Kidney (tissue), 22 donors: ENCODE measurements at places on chromosomes 4 and X.

DNA sequence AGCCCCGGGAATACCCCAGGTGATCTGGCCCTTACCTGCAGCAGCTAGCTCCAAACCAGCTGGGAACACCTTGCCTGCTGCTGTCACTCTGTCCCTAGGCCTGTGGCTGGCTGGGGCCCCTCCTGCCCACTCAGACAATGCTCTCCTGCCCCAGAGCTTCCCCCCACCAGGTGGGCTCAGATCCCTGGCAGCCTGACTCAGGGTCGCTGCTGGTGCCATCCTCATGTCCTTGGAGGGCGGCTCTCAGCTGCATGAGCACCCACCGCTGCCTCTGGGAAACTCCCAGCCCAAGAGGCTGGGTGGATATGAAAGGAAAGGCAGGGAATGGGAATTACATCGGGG lies 15.8 kb downstream of the C4orf50 start:
- DNase-seq, result peak; percentile 68

- DNase-seq, result no peak
Observed at GRCh38 chrX:68632491-68632890, 15.0 kb upstream of the STARD8 start.

GRCh38 chrX:50747471-50747900 lies 66.5 kb downstream of the SHROOM4 start:
- no peak for DNase-seq

DNA sequence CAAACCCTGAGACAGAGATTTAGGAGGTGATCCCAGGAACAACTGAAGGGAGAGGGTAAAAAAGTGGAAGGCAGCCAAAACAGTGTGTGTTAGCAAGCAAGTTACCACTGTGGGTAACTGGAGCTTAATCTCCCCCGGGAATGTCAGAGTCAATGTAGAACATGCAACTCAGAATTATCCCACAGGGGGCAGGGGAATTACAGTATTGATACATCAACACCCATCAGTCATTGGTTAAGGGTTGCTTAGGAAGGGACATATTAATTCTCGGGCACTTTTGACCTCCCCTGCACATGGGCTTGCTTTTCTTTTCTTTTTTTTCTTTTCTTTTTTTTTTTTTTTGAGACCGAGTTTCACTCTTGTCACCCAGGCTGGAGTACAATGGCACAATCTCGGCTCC lies 29.3 kb downstream of the CXorf58 start:
- no peak for DNase-seq

DNA sequence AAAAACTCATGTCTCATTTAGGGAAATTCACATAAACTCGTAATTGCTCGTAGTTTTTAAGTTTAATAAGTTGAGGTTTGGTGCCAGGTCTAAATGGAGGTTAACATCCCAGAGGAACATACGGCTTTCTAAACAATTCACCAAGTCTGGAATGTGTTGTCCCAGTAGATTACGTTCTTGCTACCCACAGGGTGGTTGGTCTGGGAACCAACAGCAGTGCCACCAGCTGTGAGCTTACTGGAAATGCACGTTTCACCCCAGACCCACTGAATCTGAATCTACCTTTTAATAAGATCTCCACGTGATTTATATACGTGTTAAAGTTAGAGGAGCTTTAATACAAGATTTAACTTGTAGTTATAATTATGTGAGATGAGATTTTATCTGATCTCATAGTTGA lies 134.3 kb downstream of the BMPR1B start:
- no peak for DNase-seq

- DNase-seq, result no peak
Observed at GRCh38 chr4:155568641-155569220, 97.9 kb upstream of the GUCY1A1 start.

DNA sequence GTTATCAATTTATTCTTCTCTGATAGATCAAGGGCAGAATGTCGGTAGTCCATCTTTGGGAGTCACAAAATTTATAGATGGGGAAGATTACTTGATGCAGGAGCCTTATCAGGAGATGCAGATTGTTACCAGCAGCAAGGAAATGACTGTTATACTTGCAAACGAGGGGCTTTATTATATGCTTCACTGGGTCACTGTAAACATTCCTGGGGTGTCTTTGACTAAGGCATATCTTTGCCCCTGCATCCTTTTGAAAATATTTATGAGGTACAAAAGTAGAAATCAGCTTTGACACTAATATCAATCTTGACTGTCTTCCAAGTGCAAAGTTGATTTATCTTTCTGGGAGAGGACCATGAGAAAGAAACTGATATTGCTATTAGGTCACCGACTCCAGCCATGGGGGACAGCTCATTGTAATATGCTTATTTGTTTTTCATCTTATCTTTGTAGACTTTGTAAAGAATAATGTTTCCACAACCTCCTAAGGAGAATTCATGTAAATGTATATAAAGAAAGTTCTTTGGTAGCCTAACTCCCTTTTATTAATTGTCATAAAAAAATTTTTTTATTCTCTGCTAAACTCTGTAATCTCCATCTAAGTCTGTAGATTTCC lies 177.3 kb upstream of the EMCN start:
- no peak for DNase-seq

- no peak for DNase-seq
Observed at GRCh38 chr4:6441202-6441582, 31.2 kb downstream of the PPP2R2C start.

GRCh38 chr4:72295966-72296557 lies 264.3 kb downstream of the NPFFR2 start:
- DNase-seq, result no peak

- peak; percentile 23 for DNase-seq
Observed at GRCh38 chrX:104566681-104567501, 892 bp downstream of the IL1RAPL2 start.

DNA sequence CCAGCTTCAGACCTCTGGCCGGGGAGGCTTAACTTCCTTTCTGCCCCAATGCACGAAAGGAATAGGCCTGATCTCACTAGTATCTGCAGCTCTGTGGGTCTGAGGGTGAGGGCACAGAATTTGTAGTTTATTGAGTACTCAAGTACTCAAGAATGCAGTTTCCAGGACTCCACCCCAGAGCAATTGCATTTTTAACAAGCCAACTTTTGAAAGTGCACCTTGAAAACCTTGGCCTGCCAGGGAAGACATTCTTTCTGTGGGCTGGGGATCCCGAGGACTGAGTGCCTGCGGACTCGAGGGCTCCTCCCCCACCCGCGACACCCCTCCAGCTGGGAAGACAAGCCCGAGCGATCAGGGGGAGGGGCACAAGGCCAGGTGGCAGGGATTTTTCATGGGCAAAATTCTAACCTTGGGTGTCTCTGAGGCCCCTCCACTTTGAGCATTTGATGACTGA lies 22.4 kb downstream of the RS1 start:
- DNase-seq, result peak; percentile 44

- DNase-seq, result no peak
Observed at GRCh38 chrX:39431893-39432292, 630.6 kb downstream of the MID1IP1 start.

DNA sequence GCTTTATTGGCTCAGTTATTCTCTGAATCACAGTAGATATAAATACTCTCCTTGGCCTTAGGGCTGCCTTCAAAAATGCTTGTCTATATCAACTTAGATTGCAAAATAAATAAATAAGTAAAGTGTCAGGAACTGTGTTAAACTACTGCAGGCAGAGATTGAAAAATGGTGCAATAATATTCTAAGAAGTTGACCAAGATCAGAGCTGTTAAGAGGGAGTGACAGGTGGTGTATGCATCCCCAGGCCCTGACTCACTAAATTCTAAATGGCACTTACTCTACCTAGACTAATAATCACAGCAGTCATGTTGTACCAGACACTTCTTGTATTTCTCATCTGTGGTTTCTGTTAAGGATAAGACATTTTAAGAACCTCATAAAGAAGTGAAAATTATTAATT lies 235.1 kb upstream of the SPOCK3 start:
- DNase-seq, result no peak

- DNase-seq, result no peak
Observed at GRCh38 chrX:46400530-46401443, 144.4 kb downstream of the ZNF674 start.

- no peak for DNase-seq
Observed at GRCh38 chr4:76279462-76279861, 27.1 kb upstream of the STBD1 start.
